ENCODE measurements at places on chromosomes 5 and 9.

GRCh38 chr5:91293131-91293530, 90.0 kb downstream of the ARRDC3 start:
- no peak for DNase-seq

DNA sequence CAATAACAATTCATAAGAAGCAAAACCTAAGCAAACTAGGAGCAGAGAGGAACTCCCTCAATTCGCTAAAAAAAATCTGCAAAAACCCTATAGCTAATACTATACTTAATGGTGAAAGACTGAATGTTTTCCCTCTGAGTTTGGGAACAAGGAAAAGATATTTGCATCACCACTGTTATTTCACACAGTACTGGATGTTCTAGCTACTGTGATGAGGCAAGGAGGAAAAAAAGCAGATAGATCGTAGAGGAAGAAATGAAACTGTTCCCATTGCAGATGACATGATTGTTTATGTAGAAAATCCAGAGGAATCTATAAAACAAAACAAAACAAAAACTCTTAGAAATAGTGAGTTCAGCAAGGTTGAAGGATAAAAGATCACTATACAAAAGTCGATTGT, 116.7 kb downstream of the PHF2 start:
- DNase-seq: no peak

- DNase-seq: no peak
These were observed 1494.4 kb upstream of the NUDT12 start for GRCh38 chr5:105057001-105057436.

- DNase-seq: no peak
These were observed 7.5 kb downstream of the DOCK8 start for GRCh38 chr9:221989-222776.

DNA sequence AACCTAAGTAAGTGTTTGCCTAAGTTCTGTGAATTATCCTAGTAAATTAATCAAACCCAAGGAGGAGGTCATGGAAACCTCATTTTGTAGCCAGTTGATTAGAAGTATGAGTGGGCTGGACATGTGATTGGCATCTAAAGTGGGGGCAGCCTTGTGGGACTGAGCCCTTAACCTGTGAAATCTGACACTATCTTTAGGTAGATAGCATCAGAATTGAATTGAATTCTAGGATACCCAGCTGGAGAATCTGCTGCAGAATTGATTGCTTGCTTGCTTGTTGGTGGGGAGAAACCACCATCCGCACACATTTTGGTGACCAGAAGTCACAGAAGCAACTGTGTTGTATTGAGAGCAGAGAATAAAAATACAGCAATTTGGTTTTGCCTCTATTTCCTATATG, 97.0 kb downstream of the FBXL7 start:
- DNase-seq: no peak

- DNase-seq: no peak
These were observed 26.0 kb downstream of the ADAMTSL1 start for GRCh38 chr9:18499980-18500379.

- no peak for DNase-seq
These were observed 16.2 kb upstream of the ITGA1 start for GRCh38 chr5:52771343-52772039.

GRCh38 chr5:6767481-6768063, 54.3 kb downstream of the TENT4A start:
- no peak for DNase-seq

GRCh38 chr9:112241491-112241890, 66.4 kb upstream of the SUSD1 start:
- DNase-seq: no peak

DNA sequence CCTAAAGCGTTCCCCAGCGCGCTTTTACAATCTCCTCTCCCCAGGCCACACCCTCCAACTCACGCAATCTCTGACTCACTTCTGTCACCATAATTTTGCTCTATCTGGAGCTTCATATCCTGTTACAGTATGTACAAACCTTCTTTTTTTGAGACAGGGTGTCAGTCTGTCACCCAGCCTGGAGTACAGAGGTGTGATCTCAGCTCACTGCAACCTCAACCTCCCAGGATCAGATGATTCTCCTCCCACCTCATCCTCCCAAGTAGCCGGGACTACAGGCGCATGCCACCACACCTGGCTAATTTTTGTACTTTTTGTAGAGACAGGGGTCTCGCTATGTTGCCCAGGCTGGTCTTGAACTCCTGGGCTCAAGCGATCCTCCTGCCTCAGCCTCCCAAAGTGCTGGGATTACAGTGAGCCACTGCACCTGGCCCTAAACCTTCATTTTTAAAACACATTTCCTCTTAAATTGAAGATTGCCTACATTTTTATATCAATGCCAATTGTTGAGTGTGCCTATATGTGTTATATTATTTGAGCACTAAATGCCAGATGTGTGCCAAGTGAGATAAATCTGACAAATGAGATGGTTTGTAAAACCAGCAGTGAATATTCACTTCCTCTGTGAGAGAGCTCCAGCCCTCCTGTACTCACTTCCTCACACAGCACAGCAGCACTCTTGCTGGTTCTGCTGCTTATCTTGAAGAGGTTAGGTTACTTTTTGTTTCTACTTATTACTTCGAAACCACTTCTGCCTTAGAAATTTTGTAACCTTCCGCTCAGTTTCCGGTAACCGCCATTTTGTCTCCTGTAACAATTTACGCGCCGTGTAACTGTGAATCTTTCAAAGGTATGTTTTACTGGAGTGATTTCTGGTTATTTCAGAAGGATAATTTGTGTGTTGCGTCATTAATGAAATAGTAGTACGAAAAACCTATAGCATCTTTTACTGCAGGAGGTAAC, 57.9 kb downstream of the DOCK8 start:
- DNase-seq: peak; percentile 53

DNA sequence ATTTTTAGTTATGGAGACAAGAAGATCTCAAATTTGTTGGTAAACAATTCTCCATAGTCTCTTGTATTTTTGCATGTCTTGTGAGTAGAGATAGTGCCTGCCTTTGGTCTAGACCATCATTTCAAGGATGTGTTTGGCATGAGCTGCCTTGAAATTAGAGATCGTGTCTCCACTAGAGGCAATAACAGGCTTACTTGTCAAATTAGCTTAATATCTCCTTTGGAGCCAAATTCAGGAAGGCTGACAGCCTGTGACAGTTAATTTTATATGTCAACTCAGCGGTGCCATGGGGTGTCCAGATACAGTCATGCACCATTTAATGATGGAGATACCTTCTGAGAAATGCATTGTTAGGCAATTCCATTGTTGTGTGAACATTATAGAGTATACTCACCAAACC, 24.8 kb upstream of the PRDM9 start:
- no peak for DNase-seq

GRCh38 chr9:22446589-22446949, at the start of gene DMRTA1:
DMRTA1 (plus strand) TSS chr9:22446824; CDS start chr9:22447066, 242 bp downstream.
- DNase-seq: no peak

GRCh38 chr5:67815455-67816391, 399.8 kb upstream of the PIK3R1 start:
- DNase-seq: no peak

Measured in stimulated activated CD4-positive, alpha-beta T cell treated with anti-CD3 and anti-CD28 coated beads, TNF-alpha, amount 100 ng/mL, for 48 hours (primary cell).